ENCODE measurements at places on chromosomes 11 and 22. TPM values are rescaled to one million over a fixed set of nuclear protein-coding genes. Genes with fewer than 3 reads are reported as not detected.

TESMIN gene
- total RNA-seq, result 3.8 TPM

CABP4 gene
- 0.17 TPM for total RNA-seq

SERPIND1 gene
- not detected for total RNA-seq

MS4A15 gene
- total RNA-seq, result not detected

CREBZF gene
- total RNA-seq, result 21.4 TPM

ANO9 gene
- total RNA-seq, result 18.4 TPM

LRRC56 gene
- 1.9 TPM for total RNA-seq

UBQLNL gene
- total RNA-seq, result not detected

CHADL gene
- total RNA-seq, result 1.6 TPM

TSPAN18 gene
- 4.7 TPM for total RNA-seq

MMP11 gene
- 41.9 TPM for total RNA-seq

LRRC32 gene
- total RNA-seq, result 3.9 TPM

RFPL3 gene
- total RNA-seq, result not detected

NECTIN1 gene
- 15.0 TPM for total RNA-seq

SLC22A9 gene
- total RNA-seq, result not detected

PSMA1 gene
- total RNA-seq, result 182 TPM

BLID gene
- not detected for total RNA-seq

APOL3 gene
- total RNA-seq, result 4.4 TPM

CRYAB gene
- total RNA-seq, result 23.9 TPM

FREY1 gene
- total RNA-seq, result not detected

CELSR1 gene
- 180 TPM for total RNA-seq

CTSW gene
- not detected for total RNA-seq

PANX3 gene
- total RNA-seq, result not detected

PGA4 gene
- total RNA-seq, result not detected

KRTAP5-2 gene
- not detected for total RNA-seq

LRRC74B gene
- not detected for total RNA-seq

CHEK2 gene
- total RNA-seq, result 10.3 TPM

DEUP1 gene
- not detected for total RNA-seq

GRIK4 gene
- 0.14 TPM for total RNA-seq

CD3D gene
- not detected for total RNA-seq

E2F8 gene
- 0.14 TPM for total RNA-seq

DNAJB13 gene
- not detected for total RNA-seq

CYTH4 gene
- not detected for total RNA-seq

UPK2 gene
- total RNA-seq, result 0.25 TPM

FGF4 gene
- total RNA-seq, result not detected

OR52K1 gene
- not detected for total RNA-seq

MS4A14 gene
- total RNA-seq, result not detected

DRD4 gene
- 0.08 TPM for total RNA-seq

PANX2 gene
- total RNA-seq, result 1.1 TPM

MRGPRE gene
- total RNA-seq, result 1.7 TPM

ZNF214 gene
- 4.0 TPM for total RNA-seq

API5 gene
- total RNA-seq, result 117 TPM

OR51E2 gene
- not detected for total RNA-seq

JAM3 gene
- total RNA-seq, result 28.0 TPM

RASD2 gene
- 1.4 TPM for total RNA-seq

TTLL12 gene
- 55.1 TPM for total RNA-seq

FAM83F gene
- 5.8 TPM for total RNA-seq

IGLL1 gene
- total RNA-seq, result not detected

ANO5 gene
- total RNA-seq, result 2.3 TPM

RIMBP3C gene
- total RNA-seq, result 0.48 TPM

DNAL4 gene
- 30.3 TPM for total RNA-seq

OR10G7 gene
- not detected for total RNA-seq

OR51B4 gene
- total RNA-seq, result not detected

SIPA1 gene
- 19.6 TPM for total RNA-seq

HTR3B gene
- total RNA-seq, result not detected

FOLR1 gene
- 1.7 TPM for total RNA-seq
